ENCODE measurements at places on chromosomes 4 and X.

GRCh38 chrX:72351606-72352334 lies 46.1 kb upstream of the CITED1 start:
- DNase-seq, result no peak

DNA sequence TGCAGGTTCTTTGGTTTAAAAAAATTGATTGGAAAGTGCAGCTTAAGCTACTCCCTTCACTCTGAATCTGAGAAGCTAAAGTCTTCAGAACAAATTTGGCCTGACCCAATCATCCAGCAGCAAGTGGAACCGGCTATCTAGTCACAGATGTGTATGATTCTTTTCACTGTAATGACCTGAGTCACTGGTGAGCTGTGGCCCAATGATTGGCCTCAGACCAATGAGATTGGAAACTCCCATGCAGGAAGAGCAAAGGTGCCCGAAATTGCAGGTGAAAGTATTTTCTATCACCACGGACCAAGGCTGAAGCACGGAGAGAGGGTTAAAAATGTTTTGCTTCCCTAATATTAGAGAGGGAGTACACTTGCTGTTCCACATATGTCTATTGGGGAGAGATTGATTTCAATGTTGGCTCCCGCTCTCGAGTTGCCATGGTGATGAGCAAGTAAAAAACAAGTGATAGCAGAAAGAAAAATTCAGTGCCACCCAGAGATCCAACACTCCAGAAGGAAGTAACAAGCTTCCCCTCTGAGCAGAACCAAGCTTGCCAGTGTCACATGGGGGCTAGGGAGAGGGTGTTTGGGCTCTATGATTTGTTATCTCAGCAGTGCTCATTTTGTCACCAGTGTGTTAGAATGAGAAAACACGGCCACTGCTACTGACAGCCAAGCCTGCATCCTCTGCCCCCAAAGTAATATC lies 11.2 kb downstream of the RIPPLY1 start:
- DNase-seq, result no peak

DNA sequence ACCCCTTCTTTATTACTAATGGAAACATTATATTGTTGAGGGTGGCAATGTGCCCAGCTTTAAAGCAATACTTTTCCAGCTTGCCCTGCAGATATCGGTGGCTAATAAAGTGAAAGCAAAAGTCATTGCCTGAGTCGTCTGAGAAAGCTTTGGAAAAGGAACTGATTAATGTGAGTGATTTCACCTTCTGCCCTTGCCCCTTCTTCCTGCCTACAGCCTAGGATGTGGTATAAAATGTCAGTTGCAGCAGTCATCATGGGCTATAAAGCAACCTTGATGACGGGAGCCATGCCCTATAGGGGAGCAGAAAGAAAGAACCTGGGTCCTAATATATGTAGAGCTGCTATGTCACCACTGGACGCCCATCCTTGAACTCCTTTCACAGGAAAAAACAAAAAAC lies 132.4 kb upstream of the USP9X start:
- no peak for DNase-seq

DNA sequence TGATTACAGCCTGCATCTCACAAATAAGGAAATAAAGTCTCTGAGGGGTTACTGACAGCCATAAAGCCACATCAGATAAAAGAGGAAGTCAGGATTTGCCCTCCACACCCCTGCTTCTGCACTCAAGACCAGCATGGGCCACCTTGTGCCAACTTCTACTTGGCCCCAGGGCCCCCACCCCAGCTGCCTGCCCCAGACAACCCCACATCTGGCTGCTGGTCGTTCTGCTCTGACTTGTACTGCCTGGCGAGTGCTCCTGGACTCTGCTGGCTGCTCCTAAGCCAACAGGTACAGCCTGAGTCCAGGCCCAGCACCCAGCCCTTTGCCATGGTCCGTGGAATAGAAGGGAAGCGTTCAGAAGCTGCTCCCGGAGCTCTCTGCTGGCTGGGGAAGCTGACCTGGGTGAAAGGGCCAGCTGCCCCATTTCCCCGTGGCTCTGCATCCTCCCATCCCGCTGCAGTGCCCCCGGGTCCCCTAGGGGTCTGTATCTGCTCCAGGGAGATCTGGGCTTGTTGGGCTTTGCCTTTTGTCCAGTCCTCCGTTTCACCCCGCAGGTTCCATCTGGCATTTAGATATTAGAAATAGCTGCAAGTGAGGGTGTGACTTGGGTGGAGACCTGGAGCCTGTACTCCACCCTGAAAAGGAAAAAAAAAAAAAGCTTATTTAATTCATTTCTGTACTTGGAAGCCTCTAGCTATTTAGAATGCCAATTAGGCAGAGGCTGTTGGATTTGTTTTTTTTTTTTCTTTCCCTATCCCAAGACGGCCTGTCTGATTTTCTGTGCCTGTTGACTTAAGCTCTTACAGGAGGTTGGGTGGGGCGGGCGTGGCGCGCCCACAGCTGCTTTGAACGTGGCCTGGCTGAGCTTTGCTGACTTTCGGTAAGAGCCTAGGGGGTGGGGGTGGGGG lies 194.7 kb downstream of the PTTG2 start:
- DNase-seq, result no peak

DNA sequence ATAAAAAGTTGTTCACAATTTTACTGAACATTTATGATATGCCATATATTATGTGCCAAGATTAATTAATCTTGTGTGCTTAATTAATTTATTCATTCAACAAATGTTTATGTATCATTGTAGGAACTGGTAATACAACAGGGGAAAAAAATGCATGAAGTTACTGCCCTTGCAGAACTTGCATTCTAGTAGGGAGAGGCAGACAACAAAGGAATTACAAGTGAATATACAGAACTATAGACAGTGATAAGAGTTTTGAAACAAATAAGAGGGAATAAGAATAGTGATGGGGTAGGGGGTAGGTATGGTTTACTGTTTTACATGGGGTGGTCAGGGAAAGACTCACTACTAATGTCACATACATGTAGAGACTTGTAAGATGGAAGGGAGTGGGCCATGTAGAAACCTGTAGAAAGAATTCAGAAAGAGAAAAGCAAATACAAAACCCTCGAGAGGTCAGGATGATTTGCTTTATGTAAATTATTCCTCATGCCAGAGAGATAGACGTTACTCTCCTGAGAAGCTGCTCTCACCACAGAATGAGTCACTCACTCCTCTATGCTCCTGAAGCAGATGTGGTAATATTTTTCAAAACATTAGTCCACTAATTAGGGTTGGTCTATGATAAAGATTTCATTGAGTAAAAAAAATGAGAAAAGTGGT lies 855.0 kb upstream of the GRID2 start:
- no peak for DNase-seq

- no peak for DNase-seq
These were observed 158.2 kb downstream of the DEFB131A start for GRCh38 chr4:9602389-9602914.

GRCh38 chr4:34720571-34720970 lies 1523.7 kb downstream of the ARAP2 start:
- DNase-seq, result no peak

All from nucleus accumbens (tissue), 56 donors.